ENCODE measurements at places on chromosomes 3 and 15. TPM values are rescaled to one million over a fixed set of nuclear protein-coding genes. Genes with fewer than 3 reads are reported as not detected.

GRCh38 chr15:63881431-63881830, 47.7 kb upstream of the HERC1 start:
- no peaks in the 10 kb centered on the region for H3K27me3 ChIP-seq
- no peaks in the 10 kb centered on the region for H3K4me1 ChIP-seq
- no peak overlapping the region for H3K27ac ChIP-seq
- no peak overlapping the region for H3K4me3 ChIP-seq
- no peak for DNase-seq
- H3K36me3 ChIP-seq: no peaks in the 10 kb centered on the region

The MESP2 gene
- 1.2 TPM for total RNA-seq

- no peaks in the 10 kb centered on the region for H3K36me3 ChIP-seq
- H3K27me3 ChIP-seq: no peaks in the 10 kb centered on the region
- peaks cover 4% of the 10 kb centered on the region for H3K4me1 ChIP-seq
- peak; percentile 73 for DNase-seq
- H3K27ac ChIP-seq: peak overlapping the region; percentile 67
Measured at GRCh38 chr15:84840741-84841429, 23.7 kb downstream of the ALPK3 start.

The IL17RE gene
- 9.1 TPM for total RNA-seq

- no peaks in the 10 kb centered on the region for H3K4me1 ChIP-seq
- no peaks in the 10 kb centered on the region for H3K27me3 ChIP-seq
- H3K4me3 ChIP-seq: no peak overlapping the region
- no peaks in the 10 kb centered on the region for H3K36me3 ChIP-seq
- no peak for DNase-seq
Measured at GRCh38 chr3:189641776-189642175, 10.6 kb downstream of the TP63 start.

DNA sequence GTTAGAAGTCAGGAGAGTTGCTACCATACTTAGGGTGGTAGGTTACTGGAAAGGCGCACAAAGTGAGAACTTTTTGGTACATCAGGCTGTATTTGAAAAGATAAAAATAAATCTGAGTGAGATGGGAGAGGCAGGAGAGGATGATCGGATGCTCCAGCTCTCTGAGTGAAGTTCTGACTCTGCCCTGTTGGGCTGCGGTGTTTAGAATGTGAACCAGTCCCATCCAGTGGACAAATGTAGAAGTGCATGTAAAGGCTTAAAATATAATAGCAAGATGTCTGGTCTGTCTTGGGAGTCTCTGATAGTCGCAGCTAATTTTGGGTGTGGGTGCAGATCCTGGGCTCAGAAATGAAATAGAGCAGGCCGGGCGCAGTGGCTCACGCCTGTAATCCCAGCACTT, 30.4 kb downstream of the ACKR2 start:
- H3K27ac ChIP-seq: no peak overlapping the region
- H3K4me3 ChIP-seq: no peak overlapping the region
- H3K36me3 ChIP-seq: no peaks in the 10 kb centered on the region
- H3K27me3 ChIP-seq: no peaks in the 10 kb centered on the region
- DNase-seq: peak; percentile 81
- H3K4me1 ChIP-seq: no peaks in the 10 kb centered on the region

The LDHAL6B gene
- total RNA-seq: not detected

The LRRIQ4 gene
- not detected for total RNA-seq

The TRH gene
- total RNA-seq: not detected
